Cardiac muscle cell (in vitro differentiated cells and primary cell): ENCODE measurements at places on chromosomes 11 and 22.

DNA sequence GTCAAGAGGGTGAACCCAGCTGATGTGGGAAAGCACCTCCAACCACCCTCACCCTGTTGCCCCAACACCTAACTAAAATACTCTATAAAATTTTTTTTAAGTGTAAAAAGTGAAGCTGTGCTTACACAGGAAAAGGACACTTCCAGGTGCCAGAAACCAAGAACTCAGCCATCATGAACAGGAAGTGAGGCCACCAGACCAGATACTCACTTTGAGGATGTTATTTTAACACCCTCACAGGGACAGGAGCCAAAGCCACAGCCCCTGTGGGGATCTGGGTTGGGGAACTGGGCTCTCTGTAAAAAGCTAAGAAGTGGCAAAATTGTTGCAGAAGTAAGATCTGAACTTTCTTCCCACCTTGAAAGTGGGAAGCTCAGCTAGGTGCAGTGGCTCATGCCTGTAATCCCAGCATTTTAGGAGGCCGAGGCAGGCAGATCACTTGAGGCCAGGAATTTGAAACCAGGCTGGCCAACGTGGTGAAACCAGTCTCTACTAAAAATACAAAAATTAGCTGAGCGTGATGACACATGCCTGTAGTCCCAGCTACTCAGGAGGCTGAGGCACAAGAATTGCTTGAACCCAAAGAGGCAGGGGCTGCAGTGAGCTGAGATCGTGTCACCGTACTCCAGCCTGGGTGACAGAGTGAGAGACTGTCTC is 3.8 kb downstream of the RSPH14 start:
- peak; percentile 8 for DNase-seq

GRCh38 chr11:46216019-46216764 is 61.3 kb upstream of the CREB3L1 start:
- peak; percentile 41 for DNase-seq

- DNase-seq = no peak
Observed at GRCh38 chr11:94062360-94062759, 41.2 kb downstream of the HEPHL1 start.

- DNase-seq = no peak
Observed at GRCh38 chr22:16955678-16956210, 52.3 kb downstream of the GAB4 start.
